ENCODE measurements at places on chromosomes 4 and X.

DNA sequence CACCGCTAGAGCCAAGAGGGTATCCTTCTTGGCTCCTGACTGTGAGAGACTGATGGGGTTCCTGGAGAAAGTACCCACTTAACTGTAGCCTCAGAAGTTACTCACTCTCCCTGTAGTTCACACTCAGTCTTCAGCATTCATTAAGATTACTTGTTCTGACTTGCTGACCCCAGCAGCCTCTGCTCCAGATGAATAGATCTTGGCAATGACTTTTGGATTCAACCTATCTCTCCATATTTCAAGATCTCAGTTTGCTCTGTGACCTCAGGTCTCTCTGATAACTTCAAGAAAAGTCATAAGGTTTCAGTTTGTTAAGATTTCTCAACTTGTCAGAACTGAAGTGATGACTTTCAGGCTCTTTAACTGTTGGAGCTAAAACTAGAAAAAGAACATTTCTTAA lies 825.6 kb downstream of the PCDH7 start:
- no peak for DNase-seq

- DNase-seq = no peak
These were observed 51.5 kb downstream of the SEL1L3 start for GRCh38 chr4:25811374-25811690.

DNA sequence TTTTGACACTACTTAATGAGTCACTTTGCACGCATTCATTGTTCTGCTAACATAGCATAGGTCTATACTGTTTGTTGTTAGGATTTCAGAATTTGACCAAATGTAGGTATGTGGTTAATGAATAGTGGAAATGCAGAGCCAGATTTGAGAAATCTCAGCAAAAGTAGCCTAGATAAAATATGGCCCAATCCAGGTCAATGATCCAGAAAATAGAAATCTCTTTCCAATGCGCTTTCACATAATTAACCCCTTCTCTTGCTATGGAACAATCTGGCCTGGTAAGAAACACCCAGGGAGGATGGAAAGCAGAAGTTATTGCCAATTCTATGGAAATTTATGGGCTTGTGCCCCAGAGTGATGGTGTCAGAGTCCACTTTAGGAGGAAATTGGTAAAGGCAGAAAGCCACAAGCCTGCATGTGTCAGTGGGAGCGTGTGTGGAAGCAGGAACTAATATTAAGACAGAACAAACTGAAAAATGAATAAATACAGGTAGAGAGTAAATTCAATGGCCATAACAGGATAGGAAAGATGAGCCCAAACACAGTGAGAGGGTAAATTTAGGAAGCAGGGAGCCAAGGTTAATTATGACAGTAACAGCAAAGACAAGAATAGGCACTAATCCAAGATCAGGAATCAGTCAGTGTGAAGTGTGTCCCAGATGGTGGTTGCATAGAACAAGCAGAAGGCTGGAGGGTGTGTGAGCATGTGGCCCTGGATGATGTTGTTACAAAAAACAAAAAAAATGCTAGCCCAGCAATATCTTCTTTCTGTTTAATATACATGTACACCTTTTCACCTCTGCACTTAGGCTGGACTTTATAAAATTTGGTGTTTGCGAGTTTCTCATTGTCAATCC lies 102.9 kb downstream of the SYTL5 start:
- DNase-seq = no peak

- peak; percentile 97 for DNase-seq
These were observed 115.4 kb downstream of the PTTG2 start for GRCh38 chr4:38075370-38076152.

- no peak for DNase-seq
These were observed 952 bp downstream of the ANOS1 start for GRCh38 chrX:8730812-8731558.

GRCh38 chrX:82230013-82230412 lies 1028.1 kb downstream of the SH3BGRL start:
- no peak for DNase-seq

- no peak for DNase-seq
These were observed 100.2 kb downstream of the OTC start for GRCh38 chrX:38452603-38453002.

DNA sequence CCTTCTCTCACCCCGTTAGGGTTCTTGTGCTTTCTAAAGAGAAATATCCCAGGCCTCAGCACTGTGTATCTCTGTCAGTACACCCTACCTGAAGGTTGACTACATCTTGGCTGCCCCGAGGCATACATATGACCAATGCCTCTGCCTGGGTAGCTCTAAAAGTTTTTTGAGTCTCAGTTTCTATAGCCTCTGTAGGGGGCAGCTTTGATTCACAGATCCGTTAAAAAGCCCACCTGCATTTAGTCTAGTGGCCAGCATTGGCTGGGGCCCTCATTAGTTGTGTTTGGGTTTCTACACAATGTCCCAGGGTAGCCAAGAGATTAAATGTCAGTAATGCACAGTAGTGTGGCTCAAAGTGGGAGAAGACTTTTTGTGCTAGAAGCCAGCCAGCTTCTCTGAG lies 151.1 kb downstream of the CFAP299 start:
- no peak for DNase-seq

DNA sequence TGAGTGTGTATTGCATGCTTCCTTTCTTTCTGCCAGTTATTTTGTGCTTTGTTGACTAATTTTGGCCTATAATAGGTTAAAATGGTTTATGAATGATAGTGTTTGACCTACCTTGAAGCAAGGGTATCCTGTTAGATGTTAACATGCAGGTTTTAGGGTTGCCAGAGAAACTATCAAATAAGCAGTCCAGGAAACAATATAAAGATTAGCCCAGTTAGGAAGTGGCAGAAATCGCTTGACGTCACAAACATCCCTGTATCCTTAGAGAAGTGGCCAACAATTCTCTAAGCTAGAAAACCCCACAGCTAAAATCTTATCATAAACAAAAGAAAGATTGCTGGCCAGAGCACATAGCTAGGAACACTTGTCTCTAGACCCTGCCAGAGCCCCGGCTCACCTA lies 3.8 kb downstream of the NAP1L5 start:
- no peak for DNase-seq

GRCh38 chrX:10221651-10222050 lies 64.9 kb downstream of the CLCN4 start:
- DNase-seq = no peak

GRCh38 chr4:145181091-145181501 lies 707 bp upstream of the OTUD4 start:
- no peak for DNase-seq

DNA sequence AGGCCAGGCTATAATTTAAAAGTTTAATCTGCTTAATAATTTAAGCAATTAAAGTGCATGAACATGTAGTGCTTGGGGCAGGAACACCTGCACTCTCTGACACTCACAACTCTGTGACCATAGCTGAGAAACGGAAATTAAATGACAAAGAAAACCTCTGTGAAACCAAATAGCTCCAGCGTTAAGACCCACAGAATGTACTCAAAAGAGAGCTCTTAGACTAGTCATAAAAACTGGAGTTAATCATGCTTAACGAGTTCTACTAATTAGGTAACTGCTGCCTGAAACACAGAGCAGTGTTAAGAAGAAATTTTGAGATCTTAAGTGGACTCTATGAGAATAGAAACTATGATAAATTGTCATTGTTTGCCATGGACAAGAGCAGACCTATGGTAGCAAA lies 174.4 kb upstream of the SPIN4 start:
- DNase-seq = no peak

DNA sequence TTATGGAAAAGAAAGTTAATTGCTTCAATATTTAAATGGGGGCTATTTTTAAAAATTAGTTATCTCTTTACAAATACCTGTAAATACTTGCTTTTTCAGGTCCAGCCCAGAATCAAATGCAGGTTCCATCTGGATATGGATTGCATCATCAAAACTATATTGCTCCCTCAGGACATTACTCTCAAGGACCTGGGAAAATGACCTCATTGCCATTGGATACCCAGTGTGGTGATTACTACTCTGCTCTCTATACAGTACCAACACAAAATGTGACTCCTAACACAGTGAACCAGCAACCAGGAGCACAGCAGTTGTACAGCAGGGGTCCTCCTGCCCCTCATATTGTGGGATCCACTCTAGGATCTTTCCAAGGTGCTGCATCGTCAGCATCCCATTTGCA lies 29.2 kb downstream of the SEC24B start:
- DNase-seq = no peak

- DNase-seq = no peak
These were observed 66.7 kb downstream of the RBMX2 start for GRCh38 chrX:130468395-130468923.

- DNase-seq = no peak
These were observed 1456.1 kb upstream of the IGFBP7 start for GRCh38 chr4:58566260-58566659.

DNA sequence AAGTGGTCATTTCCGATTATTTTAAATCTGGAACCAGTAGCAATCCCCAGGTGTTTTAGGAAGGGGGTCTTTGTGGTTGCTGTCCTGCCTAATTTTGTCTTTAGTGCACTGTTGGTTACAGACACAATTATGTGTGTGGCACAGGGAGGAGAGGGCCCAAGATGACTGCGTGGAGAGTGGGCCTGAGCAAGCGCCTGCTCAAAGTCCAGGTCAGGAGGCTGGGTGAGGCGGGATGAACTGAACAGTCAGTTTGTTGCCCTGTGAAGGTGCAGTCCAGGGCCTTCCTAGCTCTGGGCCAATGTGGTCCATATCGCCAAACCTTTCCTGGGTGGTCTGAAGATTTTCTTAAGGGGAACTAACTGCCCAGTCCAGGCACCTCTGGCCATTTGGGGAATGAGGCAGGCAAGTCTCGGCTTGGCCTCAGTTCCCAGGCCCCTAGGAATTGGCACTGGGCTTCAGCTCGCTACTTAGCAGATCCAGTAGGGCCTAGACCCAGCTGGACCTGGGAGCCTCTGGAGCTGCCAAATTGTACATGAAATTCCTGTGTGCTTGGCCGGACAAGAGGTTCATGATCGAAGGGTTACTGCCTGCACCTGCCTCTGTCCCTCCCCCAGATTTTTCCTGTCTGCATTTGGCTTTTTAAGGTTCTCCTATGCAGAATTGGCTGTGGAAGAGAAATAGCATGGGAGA lies 47.6 kb downstream of the ANAPC4 start:
- no peak for DNase-seq

DNA sequence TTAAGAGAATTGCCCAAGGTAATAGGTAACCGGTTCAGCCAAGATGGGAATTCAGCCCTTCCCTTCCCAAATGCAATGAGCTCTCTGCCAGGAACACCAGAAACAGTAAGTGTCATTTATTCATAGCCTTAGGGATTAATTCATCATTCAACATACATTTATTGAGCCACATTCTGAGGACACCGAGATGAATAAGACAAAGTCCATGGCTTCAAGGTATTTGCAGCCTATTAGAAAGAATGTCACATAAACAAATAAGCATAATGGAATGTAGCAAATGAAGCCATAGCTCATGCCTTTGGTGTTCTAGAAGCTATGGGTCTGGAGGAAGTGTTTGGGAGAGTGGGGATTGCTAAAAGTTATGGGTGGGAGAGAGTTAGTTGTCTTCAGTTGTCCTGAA lies 6.3 kb upstream of the TAB3 start:
- DNase-seq = no peak

DNA sequence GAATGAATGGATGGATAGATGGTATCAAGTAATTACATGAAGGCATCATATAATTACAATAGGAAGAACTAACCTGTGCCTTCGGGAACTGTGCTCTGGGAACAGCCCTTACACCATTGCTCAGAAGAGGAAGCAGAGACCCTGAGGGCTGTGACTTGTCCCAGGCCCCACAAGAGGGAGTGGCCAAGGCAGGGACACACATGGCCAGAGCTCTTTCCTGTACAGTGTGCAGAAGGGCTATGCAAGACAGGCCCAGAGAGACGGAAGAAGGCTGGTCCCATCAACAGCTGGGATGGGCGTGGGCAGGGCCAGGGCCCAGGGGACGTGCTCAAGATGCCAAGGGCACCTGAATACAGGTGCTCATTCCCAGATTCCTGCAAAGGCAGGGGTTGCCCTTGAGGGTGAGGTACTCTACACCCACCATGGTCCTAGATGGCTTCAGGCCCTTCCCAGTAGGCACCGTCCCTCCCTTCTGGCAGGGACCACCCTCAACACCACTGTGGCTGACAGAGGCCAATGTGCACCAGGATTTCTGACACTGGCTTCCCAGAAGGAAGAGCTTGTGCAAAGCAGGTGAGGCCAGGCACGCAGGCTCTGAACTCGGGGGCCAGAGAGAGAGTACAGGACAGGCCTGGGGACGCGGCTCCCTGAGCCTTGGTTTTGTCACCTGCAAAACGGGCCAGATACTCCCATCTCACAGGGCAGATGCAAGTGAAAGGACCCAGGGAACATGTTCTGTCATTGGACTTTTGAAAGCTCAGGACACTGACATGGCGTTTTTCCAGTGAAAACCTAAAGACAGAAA lies 1.7 kb downstream of the EVC2 start:
- no peak for DNase-seq

DNA sequence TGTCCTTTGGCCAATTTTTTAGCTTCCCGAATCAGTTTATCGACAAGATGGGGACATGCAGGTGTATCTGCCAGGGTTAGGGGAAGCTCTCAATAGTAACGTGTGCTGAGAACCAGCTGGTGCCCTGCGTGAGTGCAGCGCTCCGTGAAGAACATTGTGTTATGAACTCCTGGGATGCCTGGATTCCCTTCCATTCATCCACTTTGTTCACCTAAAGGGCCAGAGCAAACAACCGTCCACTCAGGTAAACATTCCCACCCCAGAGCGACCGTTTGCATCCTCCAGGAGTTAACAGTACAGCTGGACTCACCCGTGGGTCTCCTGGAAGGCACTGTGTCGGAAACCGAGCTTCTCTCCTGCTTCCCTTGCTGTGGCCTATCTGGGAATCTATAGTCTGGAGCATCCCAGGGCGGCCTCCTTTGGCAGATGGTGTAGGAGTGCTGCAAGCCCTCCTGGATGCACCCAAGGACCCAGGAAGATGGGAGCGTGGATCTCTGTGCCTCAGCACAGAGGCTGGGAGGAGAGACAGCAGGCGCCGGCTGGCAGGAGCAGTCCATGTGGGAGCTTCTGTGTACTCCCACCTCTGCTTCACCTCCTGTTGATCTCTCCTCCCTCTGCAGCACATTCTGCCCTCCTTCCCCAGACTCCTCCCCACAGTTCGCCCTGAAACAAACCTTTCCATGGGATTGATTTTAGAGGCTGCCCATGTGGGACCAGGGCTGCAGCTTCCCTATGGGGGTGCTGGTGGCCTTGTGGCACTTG lies 62.7 kb downstream of the SHROOM2 start:
- no peak for DNase-seq

- DNase-seq = no peak
These were observed 30.0 kb upstream of the FGG start for GRCh38 chr4:154642373-154643009.

All from suppressor macrophage treated with lipopolysaccharide for 4 hours (primary cell).